ENCODE measurements at places on chromosomes 2 and 18. TPM values are rescaled to one million over a fixed set of nuclear protein-coding genes. Genes with fewer than 3 reads are reported as not detected.

GPR45 gene
- not detected for total RNA-seq

PLGLB2 gene
- 4.6 TPM for total RNA-seq

CREG2 gene
- 2.8 TPM for total RNA-seq

PDE11A gene
- 4.4 TPM for total RNA-seq

TEX44 gene
- not detected for total RNA-seq

CGREF1 gene
- total RNA-seq: 12.1 TPM

CD207 gene
- 5.3 TPM for total RNA-seq

Data from camera-type eye (tissue), 1 donor.